ENCODE measurements at places on chromosomes 6 and 20.

DNA sequence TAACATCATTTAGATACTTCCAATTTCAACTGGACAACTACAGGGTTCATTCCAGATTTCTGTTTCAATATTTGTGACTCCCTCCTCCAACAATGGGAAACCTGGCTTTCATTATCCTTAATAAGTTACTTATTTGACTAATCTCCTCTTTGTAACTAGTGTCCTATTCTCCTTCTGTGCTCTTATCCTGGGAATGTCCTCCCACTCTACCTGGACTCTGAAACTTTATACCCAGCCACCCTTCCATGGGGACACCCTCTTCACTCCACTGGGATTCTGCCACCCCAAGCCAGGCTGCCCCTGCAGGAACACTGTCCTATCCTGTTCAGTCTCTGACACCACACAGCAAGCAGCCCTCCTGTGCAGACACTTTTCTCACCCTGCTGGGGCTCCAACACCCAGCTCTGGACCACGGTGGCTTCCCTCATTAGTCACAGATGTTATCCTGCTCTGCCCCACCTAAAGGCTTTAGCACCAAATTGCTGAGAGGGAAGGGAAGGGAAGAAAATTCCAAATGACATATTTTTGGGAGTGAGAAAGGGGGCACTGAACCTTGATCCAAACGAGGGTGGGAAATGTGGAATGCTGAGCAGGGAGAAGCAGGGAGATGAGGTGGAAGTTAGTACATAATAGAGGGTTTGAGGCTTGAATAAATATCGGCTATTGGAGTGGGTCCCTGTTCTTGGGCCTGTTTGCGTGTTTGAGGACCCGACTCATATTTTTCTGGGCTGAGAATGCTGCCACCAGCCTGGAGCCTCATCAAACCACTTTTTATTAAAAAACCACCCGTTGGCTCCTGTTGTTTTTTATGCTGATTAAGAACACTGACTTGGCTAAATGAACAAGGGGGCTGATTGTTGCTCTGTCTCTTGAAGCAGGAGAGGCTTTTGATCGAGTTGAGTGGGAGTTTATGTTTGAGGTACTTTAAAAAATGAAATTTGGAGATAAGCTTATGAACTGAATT lies 54.0 kb upstream of the AKIRIN2 start:
- DNase-seq, result no peak

GRCh38 chr6:158914923-158915322 lies 85.1 kb downstream of the RSPH3 start:
- no peak for DNase-seq

DNA sequence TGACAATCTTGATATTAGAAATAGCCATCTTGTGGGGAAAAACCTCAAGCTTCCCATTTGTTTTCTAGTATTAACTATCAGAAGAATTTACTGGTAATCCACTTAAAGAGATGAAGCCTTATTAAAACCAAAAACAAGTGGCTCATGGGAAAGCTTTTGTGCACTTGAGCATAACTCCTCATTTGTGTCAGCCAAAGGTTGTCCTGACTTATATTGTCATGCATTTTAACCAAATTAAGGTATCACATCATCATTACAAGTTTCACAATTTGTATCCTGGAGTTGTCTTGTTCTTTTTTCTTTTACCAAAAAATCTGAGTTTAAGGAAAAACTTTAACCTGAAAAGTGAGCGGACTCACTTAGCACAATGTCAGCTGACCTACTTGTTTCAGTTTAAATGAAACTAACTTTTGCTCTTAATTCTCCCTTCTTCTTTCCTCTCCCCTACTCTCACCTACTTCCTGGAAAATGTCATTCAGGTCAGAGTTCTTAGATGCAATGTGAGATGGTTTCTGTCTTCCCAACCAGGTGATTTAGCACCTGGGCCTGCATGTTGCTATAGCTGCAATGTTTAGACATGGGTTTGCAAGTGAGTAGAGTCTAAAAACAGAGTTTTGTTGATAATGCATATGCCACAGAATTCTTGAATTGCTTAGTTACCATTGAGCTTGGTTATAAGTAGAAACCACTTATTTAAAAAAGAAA lies 82.8 kb downstream of the TNFAIP3 start:
- no peak for DNase-seq

GRCh38 chr6:46056906-46057529 lies 41.4 kb upstream of the CLIC5 start:
- DNase-seq, result no peak

DNA sequence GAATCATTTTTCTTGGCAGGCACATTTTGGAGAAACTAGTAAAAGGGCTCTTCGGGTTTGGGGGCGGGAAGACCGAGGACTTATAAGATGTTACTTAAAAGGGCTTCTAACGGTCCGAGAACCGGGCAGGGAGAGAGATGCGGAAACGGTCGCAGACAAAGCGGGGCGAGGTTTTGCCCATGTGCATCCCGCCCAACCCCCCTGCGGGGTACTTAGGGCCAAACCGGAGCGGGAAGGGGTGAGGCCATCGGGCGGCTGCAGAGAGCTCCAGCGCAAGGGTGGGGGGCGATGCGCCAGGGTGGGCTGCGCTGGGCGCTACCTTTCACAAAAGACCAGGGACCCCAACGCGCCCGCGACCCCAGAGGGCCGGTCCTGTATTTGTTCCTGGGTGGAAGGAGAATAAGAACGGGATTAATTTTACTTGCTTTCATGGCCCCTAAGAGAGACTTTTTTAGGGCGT lies 616 bp downstream of the TUBB start:
- DNase-seq, result peak; percentile 43

DNA sequence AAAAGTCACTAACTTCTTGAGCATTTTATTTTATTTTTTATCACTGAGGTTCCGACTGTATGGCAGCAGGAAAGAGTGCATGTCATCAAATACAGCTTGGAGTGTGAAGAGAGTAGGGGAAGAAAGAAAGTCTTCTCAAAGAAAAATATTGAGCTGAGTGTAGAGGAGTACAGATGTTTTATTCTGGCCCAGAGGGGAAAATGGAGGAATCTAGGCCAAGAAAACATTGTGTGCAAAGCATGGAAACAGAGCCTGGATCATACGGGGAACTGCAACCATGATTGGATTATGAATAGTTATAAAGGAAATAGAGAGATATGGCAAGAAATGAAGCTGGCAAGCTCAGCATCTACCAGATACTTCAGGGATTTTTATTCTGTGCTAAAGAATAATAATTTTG lies 104.2 kb upstream of the SCGN start:
- no peak for DNase-seq

DNA sequence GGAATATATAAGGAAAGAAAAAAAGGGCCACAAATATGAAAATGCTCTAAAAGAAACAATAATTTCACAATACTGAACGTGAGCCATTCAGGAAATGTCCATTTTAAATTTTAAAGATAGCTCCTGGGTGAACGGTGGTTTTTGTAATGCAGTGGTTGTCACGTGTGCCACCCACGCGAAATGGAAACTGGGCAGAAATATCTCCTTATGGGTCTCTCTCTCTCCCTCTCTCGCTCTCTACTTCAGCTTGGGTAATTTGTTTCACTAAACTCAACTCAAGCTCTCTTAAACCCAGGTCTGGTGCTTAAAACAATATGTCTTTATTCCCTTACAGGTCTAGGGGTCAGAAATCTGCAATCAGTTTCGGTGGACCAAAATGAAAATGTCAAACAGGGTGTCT lies 150.8 kb downstream of the OR2B2 start:
- no peak for DNase-seq

DNA sequence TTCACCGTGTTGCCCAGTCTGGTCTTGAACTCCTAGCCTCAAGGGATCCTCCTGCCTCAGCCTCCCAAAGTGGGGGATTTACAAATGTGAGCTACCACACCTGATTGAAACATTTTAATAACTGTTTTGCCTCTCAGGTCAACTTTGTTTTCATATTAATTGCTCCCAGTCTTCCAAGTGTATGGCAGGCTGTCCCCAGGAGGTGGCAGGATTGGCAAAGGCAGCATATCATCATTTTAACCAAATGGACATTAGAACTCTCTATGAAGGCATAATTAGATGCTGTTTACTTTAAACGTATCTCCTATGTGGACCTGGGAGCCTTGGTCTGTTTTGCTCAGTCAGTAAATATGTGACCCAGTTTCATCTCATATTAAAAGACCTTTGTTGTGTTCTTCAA lies 59.2 kb upstream of the CSE1L start:
- DNase-seq, result peak; percentile 32

DNA sequence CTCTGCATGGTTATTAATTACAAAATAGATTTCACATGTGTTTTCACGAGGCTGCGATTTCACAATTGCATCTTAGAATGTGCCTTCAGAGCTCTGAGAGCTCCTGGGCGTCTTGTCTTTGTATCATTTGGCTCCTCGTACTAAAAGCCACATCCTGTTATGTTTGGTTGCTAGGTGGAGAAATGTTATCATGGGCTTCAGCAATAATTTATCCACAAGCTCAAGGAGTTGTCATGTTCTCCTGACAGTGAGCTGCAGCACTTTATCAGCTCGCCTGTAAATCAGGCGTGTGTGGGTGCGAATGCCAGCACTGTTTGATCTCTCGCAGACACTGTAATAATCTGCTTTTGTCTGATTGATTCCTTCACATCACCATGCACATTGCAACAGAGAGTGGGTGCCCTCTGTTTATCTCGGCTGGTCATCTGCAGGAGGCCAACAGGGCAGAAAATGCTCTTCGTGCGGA lies 218.6 kb upstream of the ZFP64 start:
- peak; percentile 44 for DNase-seq

DNA sequence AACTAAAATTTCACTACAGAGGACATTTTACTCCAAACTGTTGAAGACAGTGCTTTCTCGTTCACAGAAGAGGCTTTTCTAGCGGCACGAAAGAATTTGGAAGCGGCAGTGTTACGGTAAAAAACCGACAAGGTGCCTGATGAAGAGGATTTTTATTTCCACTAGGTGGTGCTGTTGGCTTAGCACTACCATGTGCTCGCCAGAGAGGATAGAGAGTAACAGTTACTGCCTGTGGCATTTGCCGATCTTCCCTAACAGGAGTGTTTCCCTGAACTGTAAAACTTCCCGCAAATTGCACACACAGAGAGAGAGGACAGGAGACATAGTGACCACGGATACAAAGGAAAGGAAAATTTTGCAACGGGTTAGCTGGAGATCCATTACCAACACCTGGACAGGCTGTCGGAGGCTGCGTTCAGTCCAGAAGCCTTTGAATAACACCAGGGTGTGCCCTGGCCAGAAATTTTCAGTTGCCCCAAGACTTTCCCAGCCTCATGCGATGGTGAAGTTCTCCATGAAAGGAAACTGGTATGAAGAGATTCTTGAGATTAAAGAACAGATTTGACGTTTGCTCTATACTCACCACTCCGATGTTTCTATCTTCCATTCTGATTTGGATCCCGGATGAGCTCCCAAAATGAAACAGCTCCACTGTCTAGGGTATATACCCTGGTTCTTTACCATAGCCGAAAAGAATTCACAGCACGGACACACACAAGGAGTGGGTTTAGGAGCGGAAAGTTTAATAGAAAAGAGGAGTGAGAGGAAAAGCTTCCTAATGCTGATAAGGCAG lies 48.1 kb downstream of the HLA-DPB1 start:
- DNase-seq, result peak; percentile 58

DNA sequence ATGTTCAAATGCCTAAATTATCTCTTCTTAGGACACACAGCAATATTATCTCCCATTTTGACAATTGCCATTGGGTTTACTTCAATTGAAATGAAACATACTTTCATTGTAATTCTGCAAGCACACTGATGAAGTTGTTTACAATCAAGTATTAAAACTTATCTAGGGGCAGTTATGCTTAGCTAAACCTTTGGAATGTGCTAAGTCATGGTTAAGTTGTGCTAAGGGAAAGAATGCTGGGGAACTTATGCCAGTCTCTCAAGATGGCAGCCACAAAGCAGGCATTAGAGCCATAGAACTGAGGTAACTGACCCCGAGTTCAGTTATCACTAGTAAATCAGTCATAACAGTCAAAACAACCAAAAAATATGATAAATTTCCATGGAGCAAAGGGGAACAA lies 59.1 kb upstream of the NT5E start:
- no peak for DNase-seq

DNA sequence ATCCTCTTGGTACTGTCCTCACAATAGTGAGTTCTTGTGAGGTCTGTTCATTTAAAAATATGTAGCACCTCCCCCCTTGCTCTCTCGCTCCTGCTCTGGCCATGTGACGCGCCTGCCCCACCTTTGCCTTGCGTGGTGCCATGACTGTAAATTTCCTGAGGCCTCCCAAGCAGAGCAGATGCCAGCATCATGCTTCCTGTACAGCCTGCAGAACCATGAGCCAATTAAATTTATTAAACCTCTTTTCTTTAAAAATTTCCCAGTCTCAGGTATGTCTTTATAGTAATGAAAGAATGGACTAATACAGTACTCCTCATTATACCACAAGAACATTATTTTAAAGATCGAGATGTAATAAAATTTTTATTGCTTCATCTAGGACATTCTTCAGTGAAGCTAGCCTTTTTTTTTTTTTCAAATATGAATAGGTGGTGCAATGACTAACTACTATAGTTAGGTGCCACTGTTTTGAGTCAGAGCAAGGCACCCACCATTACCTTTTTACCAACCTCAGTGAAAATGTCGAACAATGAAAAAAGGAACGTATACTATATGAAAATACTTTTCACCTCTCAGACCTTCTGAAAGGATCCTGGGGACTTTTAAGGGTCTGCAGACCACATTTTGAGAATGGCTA lies 191.1 kb upstream of the SGK1 start:
- peak; percentile 25 for DNase-seq
